Stimulated activated CD4-positive, alpha-beta T cell treated with anti-CD3 and anti-CD28 coated beads, Interleukin-4, amount 100 ng/mL, for 1 hour (primary cell): ENCODE measurements at places on chromosomes 7 and 10.
A peak's percentile ranks its signal among the peaks of the same experiment; 100 is the strongest.

GRCh38 chr7:109126404-109127050, 556.9 kb downstream of the DNAJB9 start:
- no peak for DNase-seq

GRCh38 chr7:156022483-156023459, 210.5 kb upstream of the SHH start:
- DNase-seq, result no peak

- no peak for DNase-seq
Observed at GRCh38 chr10:76723844-76724243, 913.8 kb downstream of the KCNMA1 start.

DNA sequence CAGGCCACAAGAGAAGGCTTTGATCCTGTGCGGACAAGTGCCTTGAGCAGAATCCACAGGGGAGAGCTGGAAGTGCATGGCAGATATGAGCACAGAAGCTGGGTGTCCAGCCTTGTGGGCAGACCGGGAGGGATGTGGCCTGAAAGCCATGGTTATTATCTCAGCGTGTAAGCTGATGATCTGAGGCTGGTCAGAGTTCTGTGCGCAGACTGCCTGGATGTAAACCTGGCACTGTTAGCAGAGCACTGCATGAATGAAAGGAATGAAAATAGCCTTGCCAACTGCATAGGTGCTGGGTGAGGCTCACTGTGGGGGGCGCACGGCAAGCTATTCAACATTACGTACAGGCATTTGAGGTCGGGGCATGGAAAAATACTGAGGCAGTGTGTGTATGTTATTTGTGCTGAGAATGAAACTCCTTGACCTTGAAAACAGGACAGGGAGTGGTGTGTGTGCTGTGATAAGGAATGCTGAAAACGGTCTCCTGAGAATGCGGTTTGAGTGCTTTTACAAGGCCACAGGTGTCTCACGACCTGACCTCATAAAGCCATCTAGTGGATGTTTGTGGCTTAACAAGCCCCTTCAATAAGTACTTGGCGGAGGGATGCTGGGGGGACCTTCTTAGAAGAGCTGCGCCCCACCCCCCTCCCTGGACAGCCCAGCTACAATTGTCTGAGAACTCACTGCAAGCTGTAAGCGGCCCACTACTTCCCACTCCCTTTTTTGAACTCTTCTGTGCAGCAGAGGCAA, 18.7 kb downstream of the AKR1C1 start:
- DNase-seq, result no peak

DNA sequence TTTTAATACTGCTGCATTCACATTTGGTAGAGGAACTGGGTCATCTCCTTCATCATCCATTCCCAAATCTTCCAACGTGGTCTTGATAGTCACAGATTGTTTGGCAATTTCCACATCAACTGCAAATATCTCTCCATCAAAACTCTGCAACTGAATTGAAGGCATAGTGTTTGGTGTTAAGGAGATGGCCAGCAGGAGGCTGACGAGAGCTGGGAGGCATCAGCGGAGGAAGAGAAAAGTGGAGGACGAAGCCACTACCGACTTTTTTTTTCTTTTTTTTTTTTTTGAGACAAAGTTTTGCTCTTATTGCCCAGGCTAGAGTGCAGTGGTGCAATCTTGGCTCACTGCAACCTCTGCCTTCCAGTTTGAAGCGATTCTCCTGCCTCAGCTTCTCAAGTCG, 205.0 kb upstream of the KCTD7 start:
- no peak for DNase-seq

- DNase-seq, result no peak
Observed at GRCh38 chr10:6843481-6843881, 263.4 kb upstream of the PRKCQ start.

- DNase-seq, result no peak
Observed at GRCh38 chr10:24440817-24441797, 232.2 kb downstream of the KIAA1217 start.

DNA sequence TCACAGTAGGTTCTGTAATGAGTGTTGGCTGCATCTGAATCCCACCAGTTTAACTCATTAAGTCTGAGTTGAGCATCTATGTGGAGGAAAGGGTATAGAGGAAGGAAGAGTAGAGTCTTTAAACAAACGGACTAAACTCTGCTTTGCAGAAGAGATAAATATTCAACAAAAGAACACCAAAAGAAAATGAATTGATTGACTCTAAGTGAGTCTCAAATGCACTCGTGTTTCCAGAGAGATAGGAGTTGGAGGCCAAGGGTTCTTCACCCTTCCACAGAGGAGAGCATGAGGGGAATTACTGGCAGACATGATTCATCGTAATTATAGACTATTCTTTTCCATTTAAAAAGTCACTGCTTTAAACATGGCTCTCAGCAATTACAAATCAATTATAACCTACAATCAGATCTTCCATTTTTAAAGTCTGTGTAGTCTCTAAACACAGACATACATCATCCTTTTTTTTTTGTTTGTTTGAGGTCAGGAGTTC, 56.3 kb downstream of the PLPP4 start:
- no peak for DNase-seq

DNA sequence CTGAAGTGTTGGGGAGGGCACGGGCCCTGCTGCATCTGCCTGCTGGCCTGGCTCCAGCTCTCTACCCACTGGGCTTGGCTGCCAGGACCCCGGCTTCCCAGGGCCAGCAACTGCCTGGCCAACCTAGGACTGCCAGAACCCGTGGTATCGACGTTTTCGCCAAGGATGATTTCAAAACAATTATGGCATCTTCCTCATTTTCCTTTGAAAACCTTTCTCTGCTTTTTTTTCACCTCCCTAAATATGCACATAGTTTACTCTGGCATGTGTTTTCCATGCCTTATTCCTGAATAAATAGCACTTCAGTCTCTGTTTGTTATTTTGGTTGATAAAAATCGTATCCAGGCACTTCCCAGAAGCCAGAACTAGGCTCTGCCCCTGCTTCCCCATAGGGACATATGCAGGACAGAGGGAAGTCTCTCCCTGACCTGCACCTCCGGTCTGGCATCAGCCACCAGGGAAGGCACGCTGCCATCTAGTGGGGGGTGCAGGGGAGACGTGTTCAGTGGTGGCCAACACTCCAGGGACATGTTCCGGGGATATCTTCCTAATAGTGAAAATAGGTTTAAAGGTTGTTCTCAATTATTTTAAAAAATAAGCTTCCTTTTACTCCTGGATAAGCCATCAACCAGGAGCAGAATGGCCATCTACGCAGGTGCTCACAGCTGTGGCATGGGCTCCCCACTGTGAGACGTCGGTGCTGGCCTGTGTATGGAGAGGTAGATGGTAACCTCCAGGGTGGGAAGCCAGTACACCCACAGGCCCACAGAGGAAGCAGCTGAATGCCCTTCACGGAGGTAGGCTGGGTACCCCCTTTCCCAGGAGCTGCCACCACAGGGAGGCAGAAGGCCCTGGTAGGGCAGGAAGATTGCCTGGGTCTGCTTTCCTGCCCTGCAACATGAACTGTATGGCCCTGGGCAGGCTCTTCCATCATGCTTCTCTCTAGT, 30.7 kb upstream of the ANTXRL start:
- peak; percentile 60 for DNase-seq

DNA sequence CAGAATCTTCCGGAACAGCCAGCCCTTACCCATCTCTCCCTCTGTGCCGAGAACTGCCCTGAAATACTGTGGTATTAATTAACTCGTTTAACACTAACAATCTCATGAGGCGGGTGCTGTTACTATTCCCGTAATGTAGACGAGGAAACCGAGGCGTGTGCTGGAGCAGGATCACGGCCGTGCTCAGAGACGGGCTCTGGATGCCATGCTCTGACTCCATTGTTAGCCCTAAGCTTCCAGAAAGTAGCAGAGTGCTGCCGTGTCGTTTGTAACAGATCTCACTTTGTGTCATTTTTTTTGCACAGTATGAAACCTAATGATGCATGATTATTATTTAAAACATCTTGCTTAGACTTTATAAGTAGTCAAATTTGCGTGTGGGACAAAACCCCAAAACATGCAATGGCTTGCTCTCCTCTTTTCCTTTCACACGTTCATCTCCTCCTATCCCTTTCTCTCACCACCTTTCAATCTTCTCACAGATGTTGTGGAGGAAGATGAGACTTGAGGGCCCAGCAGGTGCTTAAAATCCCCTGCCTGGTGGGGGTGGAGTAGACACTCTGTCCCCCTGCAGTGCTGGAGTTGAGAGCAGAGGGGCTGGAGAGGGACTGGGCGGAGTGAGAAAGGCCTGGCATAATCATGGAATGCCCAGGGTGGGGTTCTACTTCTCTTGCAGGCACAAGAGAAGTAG, 482 bp upstream of the ACTR3C start:
- DNase-seq, result peak; percentile 23

DNA sequence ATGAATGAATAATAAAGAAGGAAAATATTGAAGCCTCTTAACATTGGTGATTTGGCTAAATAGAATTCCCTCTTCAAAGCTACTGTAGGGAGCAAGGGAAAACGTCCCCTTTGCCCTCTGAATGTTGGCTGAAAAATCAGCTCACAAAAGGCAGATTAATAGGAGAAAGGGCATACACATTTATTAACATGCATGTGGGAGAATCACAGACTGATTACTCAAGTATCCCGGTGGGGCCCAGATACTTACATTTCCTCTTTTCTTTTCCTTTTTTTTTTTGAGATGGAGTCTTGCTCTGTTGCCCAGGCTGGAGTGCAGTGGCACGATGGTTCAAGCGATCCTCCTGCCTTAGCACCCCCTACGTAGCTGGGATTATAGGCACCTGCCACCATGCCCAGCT, 68.5 kb downstream of the HK1 start:
- no peak for DNase-seq

DNA sequence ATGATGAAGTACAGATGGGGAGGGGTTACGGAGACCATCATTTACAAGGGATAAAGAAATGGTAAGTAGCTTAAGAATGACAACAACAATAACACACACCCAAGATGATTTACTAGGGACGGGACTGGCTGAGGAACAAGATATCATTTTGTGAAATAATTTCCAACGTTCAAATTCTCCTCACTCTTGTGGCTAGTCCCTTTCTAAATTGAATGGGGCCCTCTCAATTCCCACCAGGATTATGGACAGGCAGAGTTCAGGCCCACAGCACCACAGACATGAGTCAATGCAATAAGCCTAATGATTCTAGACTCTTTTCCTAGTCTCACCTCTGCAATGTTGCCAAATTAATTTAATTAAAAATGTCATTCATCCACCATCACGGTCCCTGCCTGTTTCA, 448.1 kb downstream of the KCNMA1 start:
- no peak for DNase-seq

- DNase-seq, result no peak
Observed at GRCh38 chr7:132964876-132965275, 117.0 kb downstream of the CHCHD3 start.

- no peak for DNase-seq
Observed at GRCh38 chr10:114353383-114353782, 50.9 kb downstream of the AFAP1L2 start.

GRCh38 chr7:102283477-102284189, 3.0 kb upstream of the SH2B2 start:
- DNase-seq, result no peak

DNA sequence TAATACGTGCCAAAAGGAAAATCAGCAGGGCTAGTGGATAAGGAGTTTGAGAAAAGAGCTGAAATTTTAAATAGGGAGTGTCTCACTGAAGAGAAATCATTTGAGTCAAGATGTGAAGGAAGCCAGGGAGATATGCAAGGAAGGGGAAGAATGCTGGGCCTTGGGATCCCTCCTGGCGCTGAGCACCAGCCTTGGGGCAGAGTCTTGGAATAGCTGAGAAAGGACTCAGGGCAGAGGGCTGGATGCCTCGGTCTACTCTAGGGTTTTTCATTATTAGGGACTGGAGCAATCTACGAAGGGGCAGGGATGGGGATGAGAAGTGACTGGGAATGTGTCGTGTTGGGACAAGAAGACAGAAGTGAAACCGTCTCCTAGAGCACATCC, 484 bp downstream of the ZWINT start:
- no peak for DNase-seq

GRCh38 chr10:30392564-30392990, 41.4 kb upstream of the MAP3K8 start:
- peak; percentile 74 for DNase-seq
